DND-41 (cell line): ENCODE measurements at places on chromosomes 16 and 17.
A peak's percentile ranks its signal among the peaks of the same experiment; 100 is the strongest.

- DNase-seq: no peak
These were observed 262.4 kb upstream of the CDH8 start for GRCh38 chr16:62298600-62298999.

- DNase-seq: peak; percentile 60
These were observed 637 bp downstream of the RPL23A start for GRCh38 chr17:28720247-28720996.

DNA sequence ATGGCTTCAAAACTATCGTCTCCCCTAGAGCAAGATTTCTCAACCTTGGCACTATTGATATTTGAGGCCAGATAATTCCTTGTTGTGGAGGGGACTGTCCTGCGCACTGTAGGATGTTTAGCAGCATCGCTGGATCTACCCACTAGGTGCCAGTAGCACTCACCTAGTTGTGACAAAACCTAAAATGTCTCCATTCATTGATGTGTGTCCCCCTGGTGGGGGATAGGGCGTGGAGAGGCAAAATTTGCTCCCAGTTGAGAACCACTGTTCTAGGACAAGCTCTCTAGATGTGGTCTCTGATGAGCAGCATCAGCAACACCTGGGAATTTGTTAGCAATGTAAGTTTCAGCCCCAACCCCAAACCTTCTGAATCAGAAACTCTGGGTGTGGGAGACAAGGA is 259.0 kb downstream of the XYLT1 start:
- peak; percentile 5 for DNase-seq

- no peak for DNase-seq
These were observed 81.5 kb downstream of the MYO1D start for GRCh38 chr17:32795339-32795979.

GRCh38 chr17:36945959-36946725 is 2.6 kb upstream of the AATF start:
- no peak for DNase-seq
